CD14-positive monocyte (primary cell): ENCODE measurements at places on chromosomes 5 and 9.

- no peak for DNase-seq
Measured at GRCh38 chr9:134492721-134493460, 148.7 kb upstream of the COL5A1 start.

- DNase-seq, result peak; percentile 60
Measured at GRCh38 chr9:34403554-34404380, 27.1 kb upstream of the MYORG start.

GRCh38 chr9:78707481-78707991, 410.6 kb downstream of the PSAT1 start:
- peak; percentile 19 for DNase-seq

DNA sequence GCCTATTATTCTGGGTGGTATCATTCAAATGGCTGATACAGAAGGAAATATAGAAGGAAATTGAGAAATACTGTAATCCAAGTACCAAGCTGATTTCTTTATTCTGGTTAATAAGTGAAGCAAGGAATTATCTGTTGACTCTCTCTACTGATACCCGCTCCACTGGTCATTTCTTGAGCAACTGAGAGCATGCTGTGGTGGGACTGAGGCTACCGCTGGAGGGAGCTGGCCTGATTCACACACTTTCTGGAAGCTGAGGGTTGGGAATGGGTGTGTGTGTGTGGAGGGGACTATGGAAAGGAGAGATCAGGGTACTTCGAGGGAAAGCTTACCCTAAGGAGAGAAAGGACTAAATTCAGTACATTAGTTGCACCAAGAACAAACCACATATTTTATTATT, 104.1 kb downstream of the UGCG start:
- DNase-seq, result no peak

- no peak for DNase-seq
Measured at GRCh38 chr9:130421154-130421801, 23.5 kb upstream of the ASS1 start.

- DNase-seq, result no peak
Measured at GRCh38 chr5:141878186-141878710, at the start of gene PCDH1. Gene PCDH1 (minus strand): TSS chr5:141878410. CDS start chr5:141878262, 148 bp downstream.

DNA sequence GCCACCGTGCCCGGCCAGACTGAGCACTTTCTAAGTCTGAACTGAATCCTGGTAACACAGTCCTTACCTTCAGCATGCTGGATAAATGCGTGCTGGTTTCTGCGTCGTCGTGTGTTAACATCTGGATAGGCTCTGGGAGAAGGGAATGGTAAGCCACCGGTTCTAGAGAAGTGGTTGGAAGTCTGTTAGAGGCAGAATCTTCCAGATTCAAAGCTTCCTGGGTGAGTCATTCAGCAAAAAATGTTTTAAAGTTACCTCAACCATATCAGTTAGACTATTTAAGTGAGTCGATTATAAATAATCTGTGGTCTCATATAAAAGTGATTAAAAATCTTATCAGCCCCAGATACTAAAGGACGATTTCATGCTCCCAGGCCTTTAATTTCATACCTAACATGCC, 256.5 kb upstream of the NFIL3 start:
- DNase-seq, result no peak

GRCh38 chr5:67921004-67921601, 294.5 kb upstream of the PIK3R1 start:
- no peak for DNase-seq

GRCh38 chr9:13484186-13484585, 204.7 kb upstream of the MPDZ start:
- DNase-seq, result no peak
